ENCODE measurements at places on chromosomes 4 and X.

GRCh38 chr4:173076903-173077634, 91.5 kb upstream of the GALNT7 start:
- H3K4me1 ChIP-seq = peaks cover 5% of the 10 kb centered on the region
- no peak overlapping the region for H3K27ac ChIP-seq
- no peaks in the 10 kb centered on the region for H3K36me3 ChIP-seq

DNA sequence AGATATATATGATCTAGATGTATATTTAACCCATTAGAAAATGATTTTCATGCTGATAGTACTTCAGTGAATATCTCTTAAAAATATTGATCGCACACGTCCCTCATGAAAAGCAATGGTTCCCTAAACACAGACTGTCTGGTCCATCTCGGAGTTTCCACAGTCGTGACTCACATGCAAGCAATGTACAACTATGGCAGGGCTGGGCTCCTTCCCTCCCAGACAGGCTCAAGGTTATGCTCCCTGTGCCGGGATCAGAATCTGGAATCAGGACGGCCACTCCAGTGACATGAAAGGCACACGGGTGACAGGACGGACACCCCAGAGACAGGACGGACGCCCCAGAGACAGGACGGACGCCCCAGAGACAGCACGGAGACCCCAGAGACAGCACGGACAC, 40.2 kb upstream of the PPP2R3B start:
- H3K4me1 ChIP-seq = no peaks in the 10 kb centered on the region
- no peaks in the 10 kb centered on the region for H3K36me3 ChIP-seq
- H3K27me3 ChIP-seq = peaks cover 14% of the 10 kb centered on the region
- no peak for DNase-seq
- H3K4me3 ChIP-seq = no peak overlapping the region

- H3K4me1 ChIP-seq = no peaks in the 10 kb centered on the region
- no peaks in the 10 kb centered on the region for H3K27me3 ChIP-seq
- H3K36me3 ChIP-seq = no peaks in the 10 kb centered on the region
- no peak overlapping the region for H3K4me3 ChIP-seq
- no peak for DNase-seq
- no peak overlapping the region for H3K27ac ChIP-seq
Observed at GRCh38 chr4:3689006-3689405, 77.2 kb upstream of the ADRA2C start.

DNA sequence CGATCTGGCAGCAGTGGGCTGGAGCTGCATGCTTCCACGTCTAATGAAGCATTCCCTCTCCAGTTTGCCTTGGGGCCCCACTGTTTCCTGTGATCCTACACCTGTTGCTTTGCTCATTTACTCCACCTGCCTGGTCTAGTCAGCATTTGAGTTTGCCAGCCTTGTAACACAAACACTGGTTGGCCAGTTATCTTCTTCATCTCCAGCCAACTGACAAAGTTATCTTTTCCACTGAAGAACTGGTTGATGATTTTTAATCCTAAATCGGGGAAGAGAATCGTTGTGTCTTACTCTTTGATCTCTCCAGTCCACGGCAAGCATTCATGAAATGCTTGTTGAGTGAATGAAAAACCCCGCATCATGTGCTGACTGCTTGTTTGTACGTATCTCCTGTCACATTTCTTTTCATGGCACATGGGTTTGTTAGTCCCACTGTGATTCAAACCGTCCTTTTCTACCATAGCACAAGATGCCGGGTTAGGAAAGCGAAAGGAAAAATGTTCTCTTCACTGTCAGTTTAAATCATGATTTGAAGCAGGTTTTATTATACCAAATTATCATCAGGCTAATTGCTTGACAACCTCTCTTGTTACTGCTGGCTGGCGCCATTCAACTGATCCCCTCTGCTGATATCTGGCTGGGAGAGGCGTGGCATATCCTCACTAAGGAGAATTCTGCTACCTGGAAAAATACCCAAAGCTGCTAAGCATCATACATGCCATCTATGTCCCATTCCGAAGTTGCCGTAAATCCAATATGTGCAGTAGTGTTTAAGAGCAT, 144.8 kb downstream of the SHROOM3 start:
- DNase-seq = no peak
- H3K27me3 ChIP-seq = no peaks in the 10 kb centered on the region
- H3K4me1 ChIP-seq = no peaks in the 10 kb centered on the region
- no peaks in the 10 kb centered on the region for H3K36me3 ChIP-seq
- H3K27ac ChIP-seq = no peak overlapping the region

DNA sequence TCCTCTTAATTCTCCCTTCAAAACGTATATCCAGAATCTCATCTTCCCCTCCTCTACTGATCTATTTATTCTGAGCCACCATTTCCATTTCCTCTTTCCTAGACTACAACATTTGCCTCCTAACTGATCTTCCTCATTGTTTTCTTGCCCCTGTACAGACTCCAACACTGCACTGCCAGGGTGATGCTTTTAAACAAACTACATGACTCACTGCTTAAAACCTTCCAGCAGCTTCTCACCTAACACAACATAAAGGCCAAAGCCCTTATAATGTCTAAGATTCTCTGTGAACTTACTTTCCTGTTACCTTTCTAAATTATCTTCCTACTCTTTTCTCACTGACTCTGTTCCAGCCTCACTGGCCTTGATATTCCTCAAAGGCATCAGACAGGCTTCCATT, 161.0 kb upstream of the HS3ST1 start:
- no peaks in the 10 kb centered on the region for H3K27me3 ChIP-seq
- no peaks in the 10 kb centered on the region for H3K4me1 ChIP-seq
- no peak for DNase-seq

DNA sequence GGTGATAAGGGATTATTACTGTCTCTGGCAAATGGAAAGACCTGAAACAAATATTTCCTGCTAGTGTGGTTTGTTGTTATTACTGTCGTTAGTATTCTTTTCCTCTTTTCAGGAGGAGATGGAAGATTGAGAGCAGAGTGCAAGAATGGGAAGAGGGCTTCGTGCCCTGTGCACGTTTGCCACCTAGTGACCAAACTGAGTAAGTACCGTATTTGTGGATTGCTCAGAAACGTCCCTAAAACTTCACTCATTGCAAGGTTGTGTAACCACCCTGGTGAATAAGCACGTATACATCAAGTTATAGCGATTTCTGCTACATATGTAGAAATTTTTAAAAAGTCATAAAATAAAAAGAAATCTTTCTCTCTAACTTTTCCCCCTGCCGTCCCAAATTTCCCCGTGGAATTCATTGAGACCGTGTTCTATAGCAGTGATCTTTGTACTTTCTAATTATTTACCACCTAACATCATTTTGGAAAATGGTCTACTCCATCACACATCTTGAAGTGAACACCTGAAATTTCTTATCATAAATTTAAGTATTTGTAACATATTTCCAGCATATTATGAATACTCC, 24.3 kb downstream of the LINC00632 start:
- H3K4me3 ChIP-seq = no peak overlapping the region
- H3K4me1 ChIP-seq = no peaks in the 10 kb centered on the region

DNA sequence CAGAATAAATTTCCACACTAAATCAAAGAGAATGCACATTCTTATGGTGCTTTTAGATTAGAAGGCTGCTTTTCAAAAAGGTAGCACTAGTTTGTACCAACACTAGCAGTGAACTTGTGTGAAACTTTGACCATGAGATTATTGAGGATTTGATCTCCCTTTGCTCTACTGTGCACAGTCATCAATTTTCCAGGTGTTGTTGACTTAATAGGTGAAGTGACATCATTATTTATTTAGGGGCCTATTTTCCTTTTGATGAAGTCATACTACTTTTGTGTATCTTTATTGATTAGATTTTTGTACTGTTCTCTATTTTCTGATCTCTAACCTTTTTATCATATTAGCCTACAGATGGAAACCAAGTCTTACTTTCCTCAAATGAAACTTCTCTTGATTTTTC, 507.9 kb upstream of the LCORL start:
- no peaks in the 10 kb centered on the region for H3K27me3 ChIP-seq
- no peak overlapping the region for H3K4me3 ChIP-seq
- H3K4me1 ChIP-seq = no peaks in the 10 kb centered on the region
- no peaks in the 10 kb centered on the region for H3K36me3 ChIP-seq

DNA sequence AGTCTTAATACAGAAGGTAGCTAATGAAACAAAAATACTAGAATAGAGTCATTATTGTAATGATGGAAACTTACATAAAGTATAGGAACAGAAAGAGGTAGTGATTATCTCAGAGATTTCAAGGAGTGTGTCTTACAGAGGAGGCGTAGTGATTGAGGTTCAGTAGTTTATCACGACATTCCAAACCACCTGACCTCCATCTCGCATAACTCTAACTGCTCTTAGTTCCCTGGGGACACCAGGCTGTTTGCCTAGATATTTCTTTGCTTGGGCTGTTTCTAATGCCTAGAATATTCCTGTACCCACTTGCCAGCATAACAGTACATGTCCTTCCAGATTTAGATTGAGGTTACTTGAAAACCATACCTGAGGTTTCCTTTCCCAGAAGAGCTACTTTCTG, 29.1 kb downstream of the STAG2 start:
- no peak overlapping the region for H3K4me3 ChIP-seq
- H3K27ac ChIP-seq = no peak overlapping the region
- no peak for DNase-seq
- H3K27me3 ChIP-seq = no peaks in the 10 kb centered on the region
- H3K36me3 ChIP-seq = no peaks in the 10 kb centered on the region

DNA sequence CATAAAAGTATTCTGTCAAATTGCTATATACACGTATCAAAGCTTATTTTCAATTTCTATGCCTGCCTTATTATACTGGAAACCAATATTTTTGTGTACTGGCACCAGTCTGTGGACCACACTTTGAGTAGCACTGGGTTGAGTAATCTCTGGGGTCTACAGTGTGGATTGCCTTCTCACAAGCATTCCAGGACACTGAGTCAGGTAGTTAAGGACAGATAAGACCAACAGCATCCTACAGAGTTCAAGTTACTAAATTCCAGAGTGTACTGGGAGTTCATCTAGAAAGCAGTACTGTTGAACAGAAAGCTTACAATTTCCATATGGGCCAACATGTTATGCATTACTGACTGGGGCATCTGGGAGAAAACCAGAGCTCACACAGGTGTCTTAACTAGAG, 61.8 kb downstream of the VMA21 start:
- H3K4me1 ChIP-seq = no peaks in the 10 kb centered on the region
- no peaks in the 10 kb centered on the region for H3K27me3 ChIP-seq
- no peak for DNase-seq

DNA sequence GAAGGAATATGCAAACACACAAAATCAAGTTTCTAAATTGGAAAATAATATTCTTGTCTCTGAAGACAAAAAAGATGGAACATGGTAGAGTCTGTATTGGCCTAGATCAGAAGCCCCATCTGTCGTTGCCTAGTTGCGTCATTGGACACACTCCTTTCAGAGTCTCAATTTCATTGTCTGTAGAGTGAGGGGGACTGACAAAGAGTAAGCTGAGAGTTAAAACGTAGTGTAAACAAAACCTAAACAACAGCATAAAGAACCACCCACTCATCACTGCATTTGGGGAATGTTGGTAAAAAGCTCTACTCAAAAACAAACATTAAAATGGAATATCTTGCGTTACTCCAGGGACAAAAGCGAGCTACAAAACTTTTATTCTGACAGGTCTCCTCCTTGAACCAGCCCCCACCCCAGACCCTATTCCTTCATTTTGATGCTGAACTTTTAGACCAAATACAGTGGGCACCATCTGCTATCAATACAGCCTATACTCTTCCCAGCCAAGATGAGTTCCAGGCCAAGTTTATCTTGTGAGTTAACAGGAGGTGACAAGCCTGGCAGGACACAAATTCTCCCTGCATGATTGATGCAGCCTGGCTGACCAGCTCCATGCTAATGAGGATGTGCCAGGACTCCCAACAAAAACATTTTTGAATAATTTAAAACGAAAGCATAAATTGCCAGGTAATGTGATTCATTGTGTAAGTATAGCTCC, 125.2 kb downstream of the COL25A1 start:
- H3K27ac ChIP-seq = no peak overlapping the region
- no peaks in the 10 kb centered on the region for H3K36me3 ChIP-seq
- DNase-seq = no peak
- peaks cover 4% of the 10 kb centered on the region for H3K4me1 ChIP-seq
- H3K27me3 ChIP-seq = no peaks in the 10 kb centered on the region

DNA sequence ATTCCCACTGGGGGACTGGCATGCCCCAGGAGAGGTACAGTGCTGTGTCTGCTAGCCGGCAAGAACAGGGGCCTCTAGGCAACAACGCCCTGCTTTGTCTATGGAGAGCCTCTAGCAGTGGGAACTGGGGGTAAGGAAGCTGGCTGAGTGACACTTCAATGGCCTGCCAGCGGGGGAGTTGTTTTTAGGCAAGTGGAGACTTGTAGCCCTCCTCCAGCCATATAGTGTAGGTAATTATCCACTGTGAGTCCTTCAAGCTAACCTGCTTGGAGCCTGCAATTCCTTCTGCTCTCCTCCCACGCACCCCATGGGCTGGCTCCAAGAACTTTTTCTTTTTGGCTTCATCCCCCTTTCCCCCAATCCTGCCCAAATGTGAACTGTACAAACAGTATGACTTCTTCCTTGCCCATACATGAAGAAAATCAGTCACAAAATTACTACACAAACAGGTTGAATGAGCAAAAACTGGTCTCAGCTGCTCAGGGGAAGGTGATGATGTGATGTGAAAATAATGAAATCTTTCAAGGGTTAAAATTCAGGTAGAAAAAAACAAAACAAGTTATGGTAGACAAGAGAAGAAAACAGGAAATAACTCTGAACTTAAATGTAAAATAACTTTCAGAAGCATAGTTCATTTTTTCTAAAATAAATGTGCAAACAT, 33.1 kb downstream of the LEF1 start:
- peak; percentile 41 for DNase-seq
- H3K27me3 ChIP-seq = no peaks in the 10 kb centered on the region
- no peaks in the 10 kb centered on the region for H3K36me3 ChIP-seq

- DNase-seq = no peak
- H3K36me3 ChIP-seq = peaks cover 97% of the 10 kb centered on the region
- no peak overlapping the region for H3K4me3 ChIP-seq
- no peaks in the 10 kb centered on the region for H3K27me3 ChIP-seq
Observed at GRCh38 chr4:2699534-2699933, 56.6 kb downstream of the TNIP2 start.

DNA sequence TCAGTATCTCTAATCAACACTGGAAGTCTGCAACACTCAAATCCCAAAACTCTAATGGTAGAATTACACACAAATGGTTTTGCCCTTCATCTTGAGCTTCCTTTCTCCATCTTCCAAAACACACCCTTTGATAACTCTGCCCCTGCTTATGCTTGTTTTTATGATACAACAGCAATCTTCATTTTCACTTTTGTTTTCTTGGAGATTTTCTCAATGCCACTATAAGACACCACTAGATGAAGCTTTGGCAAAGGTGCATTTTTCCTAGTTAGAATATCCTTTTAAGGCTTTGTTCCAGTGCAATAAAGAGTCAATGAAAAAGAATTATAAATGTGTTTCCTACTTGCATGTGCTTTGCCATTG, 472.4 kb upstream of the NWD2 start:
- no peak for DNase-seq
- no peak overlapping the region for H3K4me3 ChIP-seq
- H3K36me3 ChIP-seq = no peaks in the 10 kb centered on the region
- no peaks in the 10 kb centered on the region for H3K4me1 ChIP-seq
- H3K27me3 ChIP-seq = no peaks in the 10 kb centered on the region

- H3K27me3 ChIP-seq = no peaks in the 10 kb centered on the region
- no peaks in the 10 kb centered on the region for H3K36me3 ChIP-seq
- no peak overlapping the region for H3K27ac ChIP-seq
Observed at GRCh38 chrX:9458516-9459078, 6.3 kb upstream of the TBL1X start.

GRCh38 chr4:86243750-86244149, 116.1 kb downstream of the MAPK10 start:
- no peak overlapping the region for H3K4me3 ChIP-seq
- H3K36me3 ChIP-seq = no peaks in the 10 kb centered on the region
- H3K27ac ChIP-seq = no peak overlapping the region
- H3K27me3 ChIP-seq = no peaks in the 10 kb centered on the region

- no peaks in the 10 kb centered on the region for H3K4me1 ChIP-seq
- H3K4me3 ChIP-seq = no peak overlapping the region
- no peak for DNase-seq
- H3K27ac ChIP-seq = no peak overlapping the region
Observed at GRCh38 chrX:147180886-147181285, 366.3 kb upstream of the CXorf51A start.
